ENCODE measurements at places on chromosomes 5 and 9.

DNA sequence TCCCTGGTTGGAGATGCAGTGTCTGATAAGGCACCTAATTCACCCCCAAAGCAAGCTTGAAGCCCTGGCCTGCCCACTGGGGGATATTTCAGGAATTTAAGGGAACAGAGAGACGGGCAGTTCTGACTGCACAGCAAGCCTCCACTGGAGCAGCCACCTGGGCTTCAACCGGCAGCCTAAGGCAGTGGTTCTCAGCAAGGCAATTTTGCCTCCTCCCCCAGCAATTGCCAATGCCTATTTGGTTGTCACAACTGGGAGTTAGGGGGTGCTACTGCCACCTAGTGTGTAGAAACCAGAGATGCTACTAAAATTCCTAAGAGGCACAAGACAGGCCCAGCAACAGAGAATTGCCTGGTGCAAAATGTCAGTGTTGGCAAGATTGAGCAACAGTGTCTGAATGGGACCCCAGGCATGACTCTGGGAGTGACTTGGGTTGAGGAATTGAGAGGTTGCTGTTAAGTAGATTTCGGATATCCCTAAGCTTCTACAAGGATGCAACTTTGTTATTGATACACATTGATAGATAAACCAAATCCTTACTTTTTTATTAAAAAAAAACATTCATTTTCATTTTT, 58.7 kb upstream of the CTSL start:
- no peak overlapping the region for H3K4me3 ChIP-seq
- no peak for DNase-seq
- peaks cover 3% of the 10 kb centered on the region for H3K4me1 ChIP-seq
- H3K27me3 ChIP-seq: peaks cover 44% of the 10 kb centered on the region

DNA sequence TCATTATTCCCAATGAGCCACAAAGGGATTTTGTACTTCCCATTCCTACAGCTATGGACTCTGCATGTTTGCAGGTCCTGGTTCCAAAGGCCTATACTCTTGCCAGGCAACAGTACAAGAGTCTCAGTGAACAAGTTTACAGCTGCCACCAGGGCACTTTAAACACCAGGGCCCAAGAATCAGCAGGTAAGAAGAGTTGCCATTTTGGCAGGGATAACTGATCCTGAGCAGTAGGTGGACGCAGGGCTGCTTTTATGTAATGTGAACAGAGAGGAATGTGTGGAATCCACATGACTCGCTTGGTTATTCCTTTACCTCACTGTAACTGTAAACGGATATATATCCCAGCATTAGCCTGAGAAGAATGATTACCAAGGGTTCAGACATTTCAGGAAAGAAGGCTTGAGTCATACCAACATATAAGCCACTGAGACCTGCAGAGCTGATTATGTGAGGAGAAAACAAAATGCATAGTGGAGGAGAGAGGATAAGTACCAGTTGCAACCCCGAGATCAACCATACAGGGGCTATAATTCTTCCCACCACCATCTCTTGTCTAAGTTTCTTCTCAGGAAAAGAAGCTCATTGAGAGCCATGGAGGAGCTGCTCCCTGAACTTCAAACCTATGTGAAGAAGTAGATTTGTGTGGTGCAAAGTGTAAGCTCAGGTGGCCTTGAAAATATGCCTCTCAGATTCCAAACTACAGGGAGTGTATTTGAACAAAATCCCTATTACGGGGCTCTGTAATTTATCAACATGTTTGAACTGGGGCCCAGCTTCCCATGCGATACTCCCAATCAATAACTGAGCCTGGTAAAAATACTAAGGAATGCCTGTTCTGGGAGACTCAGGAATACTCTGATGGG, 24.6 kb downstream of the RAPGEF6 start:
- H3K4me1 ChIP-seq: peaks cover 49% of the 10 kb centered on the region
- H3K4me3 ChIP-seq: no peak overlapping the region
- H3K36me3 ChIP-seq: no peaks in the 10 kb centered on the region
- no peaks in the 10 kb centered on the region for H3K27me3 ChIP-seq
- H3K27ac ChIP-seq: no peak overlapping the region
- DNase-seq: no peak

GRCh38 chr5:102226321-102226720, 69.8 kb downstream of the SLCO4C1 start:
- H3K36me3 ChIP-seq: no peaks in the 10 kb centered on the region
- H3K4me1 ChIP-seq: peaks cover 6% of the 10 kb centered on the region
- no peak overlapping the region for H3K27ac ChIP-seq
- H3K4me3 ChIP-seq: no peak overlapping the region
- DNase-seq: no peak
- peaks cover 14% of the 10 kb centered on the region for H3K27me3 ChIP-seq

DNA sequence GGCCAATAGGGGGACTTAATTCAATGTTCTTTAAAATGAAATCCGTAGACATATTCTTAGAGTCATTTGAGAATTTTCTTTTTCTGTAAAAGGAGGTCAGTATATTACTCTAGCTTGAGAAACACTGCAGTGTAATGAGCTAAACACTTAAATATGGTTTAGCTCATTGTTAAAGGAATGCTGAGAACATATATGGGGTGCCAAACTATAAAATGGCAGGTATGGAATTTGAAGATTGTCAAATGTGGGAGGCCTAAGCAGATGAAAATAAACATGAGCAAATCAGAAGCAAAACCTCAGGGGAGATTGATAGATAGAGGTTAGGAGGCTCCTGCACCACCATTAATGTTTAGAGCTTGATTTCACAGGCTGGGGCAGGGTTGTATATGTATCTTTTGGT, 57.9 kb downstream of the STX17 start:
- no peak for DNase-seq
- H3K4me1 ChIP-seq: peaks cover 4% of the 10 kb centered on the region
- no peaks in the 10 kb centered on the region for H3K27me3 ChIP-seq
- no peak overlapping the region for H3K4me3 ChIP-seq

GRCh38 chr5:56638061-56638621, 177.2 kb upstream of the MAP3K1 start:
- no peak for DNase-seq
- peaks cover 46% of the 10 kb centered on the region for H3K4me1 ChIP-seq
- H3K36me3 ChIP-seq: no peaks in the 10 kb centered on the region
- H3K27me3 ChIP-seq: no peaks in the 10 kb centered on the region
- H3K4me3 ChIP-seq: peak overlapping the region; percentile 25
- H3K27ac ChIP-seq: peak overlapping the region; percentile 99

GRCh38 chr5:153357493-153358112, 132.9 kb upstream of the GRIA1 start:
- peaks cover 12% of the 10 kb centered on the region for H3K4me1 ChIP-seq
- H3K27me3 ChIP-seq: peaks cover 3% of the 10 kb centered on the region
- no peak for DNase-seq
- no peaks in the 10 kb centered on the region for H3K36me3 ChIP-seq

GRCh38 chr5:44412286-44412685, 23.1 kb upstream of the FGF10 start:
- H3K4me3 ChIP-seq: no peak overlapping the region
- no peaks in the 10 kb centered on the region for H3K36me3 ChIP-seq
- DNase-seq: no peak
- no peak overlapping the region for H3K27ac ChIP-seq
- no peaks in the 10 kb centered on the region for H3K27me3 ChIP-seq
- no peaks in the 10 kb centered on the region for H3K4me1 ChIP-seq

DNA sequence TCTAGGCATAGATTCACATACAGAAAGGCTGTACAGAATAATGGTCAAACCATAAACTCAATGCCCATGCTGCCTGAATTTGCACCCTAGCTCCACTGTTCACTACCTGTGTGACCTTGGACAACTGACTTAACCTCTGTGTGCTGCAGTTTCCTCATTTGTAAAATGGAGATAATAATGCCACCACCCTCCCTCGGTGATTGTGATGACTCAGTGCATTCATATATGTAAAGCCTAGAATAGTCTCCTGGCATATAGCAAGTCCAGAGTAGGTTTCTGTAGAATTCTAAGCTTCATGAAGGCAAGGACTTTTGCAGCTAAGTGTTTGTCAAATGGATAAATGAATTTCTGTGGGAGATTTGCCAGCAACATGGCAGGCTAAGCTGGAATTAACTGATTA, 297.8 kb upstream of the NR4A3 start:
- no peak overlapping the region for H3K4me3 ChIP-seq
- no peak for DNase-seq
- peaks cover 3% of the 10 kb centered on the region for H3K4me1 ChIP-seq
- no peak overlapping the region for H3K27ac ChIP-seq
- no peaks in the 10 kb centered on the region for H3K36me3 ChIP-seq

GRCh38 chr5:28557114-28557513, 1518.7 kb upstream of the CDH9 start:
- no peaks in the 10 kb centered on the region for H3K27me3 ChIP-seq
- DNase-seq: no peak
- no peaks in the 10 kb centered on the region for H3K36me3 ChIP-seq
- no peak overlapping the region for H3K27ac ChIP-seq
- H3K4me3 ChIP-seq: no peak overlapping the region

DNA sequence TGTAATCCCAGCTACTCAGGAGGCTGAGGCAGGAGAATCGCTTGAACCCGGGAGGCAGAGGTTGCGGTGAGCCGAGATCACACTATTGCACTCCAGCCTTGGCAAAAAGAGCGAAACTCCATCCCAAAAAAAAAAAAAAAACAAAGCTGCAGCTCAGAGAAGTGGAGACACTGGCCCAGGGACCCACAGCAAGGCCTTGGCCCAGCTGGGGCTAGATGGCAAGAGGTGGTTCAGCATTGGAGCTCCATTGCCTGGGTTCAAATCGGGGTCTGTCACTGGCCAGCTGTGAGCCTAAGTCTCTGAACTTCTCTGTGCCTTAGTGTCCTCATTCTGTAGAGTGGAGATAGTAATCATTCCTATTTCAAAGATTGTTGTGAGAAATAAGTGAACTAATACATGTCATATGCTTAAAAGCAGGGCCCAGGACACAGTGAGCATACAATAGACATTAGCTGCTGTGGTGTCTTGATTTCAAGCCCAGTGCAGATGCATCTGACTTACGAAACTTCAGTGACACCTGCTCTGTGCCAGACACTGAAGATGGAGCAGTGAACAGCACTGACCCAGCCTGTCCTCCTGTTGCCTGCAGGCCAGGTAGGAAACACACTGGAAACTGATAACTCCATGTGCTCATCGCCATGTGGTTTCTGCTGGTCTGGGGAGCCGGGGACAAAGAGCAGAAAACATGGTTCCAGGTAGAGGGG, 127.7 kb downstream of the C9orf50 start:
- H3K27ac ChIP-seq: peak overlapping the region; percentile 37
- DNase-seq: no peak
- H3K4me3 ChIP-seq: peak overlapping the region; percentile 50
- peaks cover 43% of the 10 kb centered on the region for H3K4me1 ChIP-seq
- H3K36me3 ChIP-seq: peaks cover 9% of the 10 kb centered on the region
- H3K27me3 ChIP-seq: no peaks in the 10 kb centered on the region

GRCh38 chr9:116087246-116087645, 66.3 kb upstream of the PAPPA start:
- H3K36me3 ChIP-seq: no peaks in the 10 kb centered on the region
- H3K4me1 ChIP-seq: no peaks in the 10 kb centered on the region
- no peak overlapping the region for H3K27ac ChIP-seq
- DNase-seq: no peak
- H3K4me3 ChIP-seq: no peak overlapping the region
- no peaks in the 10 kb centered on the region for H3K27me3 ChIP-seq

GRCh38 chr5:143434261-143435209, 31.0 kb upstream of the NR3C1 start:
- H3K27me3 ChIP-seq: no peaks in the 10 kb centered on the region
- peaks cover 40% of the 10 kb centered on the region for H3K4me1 ChIP-seq
- H3K36me3 ChIP-seq: peaks cover 2% of the 10 kb centered on the region

DNA sequence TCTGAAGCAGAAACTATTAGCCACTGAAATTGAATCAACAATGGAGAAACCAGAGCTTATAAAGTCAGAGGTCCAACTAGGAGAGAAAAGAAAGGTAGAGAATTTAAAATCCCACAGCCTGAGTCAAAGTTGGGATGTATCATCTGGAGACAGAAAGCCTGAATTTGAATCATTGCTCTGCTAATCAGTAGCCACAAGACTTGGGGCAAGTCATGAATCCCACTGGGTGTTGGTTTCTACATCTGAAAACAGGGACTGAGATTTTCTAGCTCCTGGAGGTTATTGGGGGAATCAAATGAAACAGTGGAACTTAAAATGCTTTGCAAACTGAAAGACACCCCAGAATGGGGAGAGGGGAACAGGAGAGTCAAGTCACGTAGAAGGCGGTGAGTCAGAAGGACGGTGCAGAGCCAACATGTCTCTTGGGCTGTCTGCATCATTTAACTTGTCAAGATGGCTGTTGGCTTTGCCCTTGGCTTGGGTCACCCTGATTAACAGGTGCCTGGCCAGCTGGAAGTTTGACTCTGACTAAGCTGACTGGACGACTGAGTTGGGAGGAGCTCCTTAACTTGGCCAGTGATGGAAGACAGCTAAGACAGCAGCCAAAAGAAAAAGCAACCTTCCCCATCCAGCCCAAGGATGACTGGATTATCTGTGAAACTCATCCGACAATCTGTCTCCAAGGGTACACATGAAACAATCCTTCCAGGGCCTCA, 60.6 kb upstream of the ADRA1B start:
- H3K4me3 ChIP-seq: no peak overlapping the region
- no peaks in the 10 kb centered on the region for H3K4me1 ChIP-seq
- DNase-seq: no peak
- H3K36me3 ChIP-seq: no peaks in the 10 kb centered on the region
- H3K27ac ChIP-seq: no peak overlapping the region

GRCh38 chr9:14304259-14304658, 9.7 kb downstream of the NFIB start:
- peaks cover 1% of the 10 kb centered on the region for H3K4me1 ChIP-seq
- peaks cover 2% of the 10 kb centered on the region for H3K36me3 ChIP-seq
